ENCODE measurements at places on chromosomes 3 and 15.

DNA sequence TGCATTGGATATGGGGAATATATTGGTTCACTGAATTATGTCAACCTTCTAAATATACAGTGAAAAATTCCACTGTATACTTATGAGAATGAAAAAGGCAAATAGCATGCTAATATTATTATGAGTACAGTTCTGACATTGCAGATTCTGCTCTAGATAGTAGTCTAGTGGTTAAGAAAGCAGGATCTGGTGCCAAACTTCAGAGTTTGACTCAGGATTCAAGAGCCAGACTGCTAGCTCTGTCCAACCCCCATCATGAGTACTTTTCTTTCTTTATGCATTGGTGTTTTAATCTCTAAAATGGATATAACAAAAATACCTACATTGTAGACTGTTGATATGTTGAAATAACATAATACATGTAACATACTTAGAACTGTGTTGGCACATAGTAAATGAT lies 57.3 kb upstream of the PLSCR4 start:
- DNase-seq, result peak; percentile 51

GRCh38 chr15:62957130-62957529 lies 85.4 kb upstream of the TPM1 start:
- DNase-seq, result peak; percentile 36

DNA sequence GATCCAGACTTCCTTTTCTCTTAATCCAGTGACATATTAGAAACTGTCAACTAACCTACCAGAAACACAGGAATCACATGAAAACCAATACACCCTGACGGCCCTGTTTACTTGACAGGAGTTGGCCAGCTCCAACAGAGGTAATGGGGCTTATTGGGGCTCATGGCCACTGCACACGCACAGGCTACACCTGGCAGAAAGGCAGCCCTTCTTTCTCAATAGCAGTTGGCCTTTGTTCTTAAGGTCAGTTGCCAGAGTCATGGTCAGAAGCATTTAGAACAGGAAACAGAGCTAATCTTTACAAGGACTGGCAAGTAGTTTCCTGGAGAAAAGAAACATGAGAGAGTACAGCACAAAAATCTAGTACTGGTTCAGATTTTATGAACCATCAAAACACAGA lies 181.8 kb downstream of the MAGI1 start:
- DNase-seq, result no peak

- no peak for DNase-seq
These were observed 29.3 kb downstream of the LRRC2 start for GRCh38 chr3:46536758-46537157.

- no peak for DNase-seq
These were observed 11.6 kb downstream of the TRPC1 start for GRCh38 chr3:142735462-142735861.

GRCh38 chr3:135213822-135214221 lies 418.8 kb downstream of the EPHB1 start:
- DNase-seq, result no peak

DNA sequence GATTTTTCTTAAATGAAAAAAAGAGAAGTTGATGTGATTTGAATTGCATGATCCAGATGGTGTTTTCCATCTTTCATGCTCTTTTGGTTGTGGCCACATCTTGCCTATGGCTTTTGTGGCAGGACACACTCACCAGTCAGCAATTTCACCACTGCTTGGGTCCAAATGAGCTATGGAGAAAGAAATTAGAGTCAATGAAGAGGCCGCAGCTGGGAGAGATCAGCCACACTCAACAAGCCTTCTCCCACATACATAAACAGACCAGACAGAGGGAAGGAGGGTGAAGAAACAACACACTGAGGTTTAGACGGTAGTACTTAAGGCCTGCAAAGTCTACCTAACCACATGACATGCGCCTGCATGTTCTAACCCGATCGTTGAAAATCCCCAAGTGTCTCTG lies 110.7 kb upstream of the CDIN1 start:
- peak; percentile 84 for DNase-seq

DNA sequence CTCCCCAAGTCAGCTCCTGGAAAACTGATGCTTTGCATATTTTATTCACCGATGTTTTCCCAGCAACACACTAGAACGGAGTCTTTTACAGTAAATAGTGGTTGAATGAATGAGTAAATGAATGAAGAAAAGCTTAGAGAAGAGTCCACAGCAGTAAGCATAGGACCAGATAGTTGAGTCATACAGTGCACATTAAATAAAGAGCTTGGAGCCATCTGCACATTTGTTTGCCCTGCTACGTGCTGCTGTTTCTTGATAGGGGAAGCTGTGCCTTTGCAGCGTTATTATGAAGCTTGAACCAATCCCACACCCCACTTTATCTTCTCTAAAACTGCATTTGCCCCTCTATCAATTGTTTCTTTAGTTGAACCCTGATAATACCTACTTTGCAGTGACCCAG lies 1.2 kb downstream of the FAM98B start:
- peak; percentile 10 for DNase-seq

GRCh38 chr15:77985931-77986480 lies 91.5 kb downstream of the TBC1D2B start:
- no peak for DNase-seq

DNA sequence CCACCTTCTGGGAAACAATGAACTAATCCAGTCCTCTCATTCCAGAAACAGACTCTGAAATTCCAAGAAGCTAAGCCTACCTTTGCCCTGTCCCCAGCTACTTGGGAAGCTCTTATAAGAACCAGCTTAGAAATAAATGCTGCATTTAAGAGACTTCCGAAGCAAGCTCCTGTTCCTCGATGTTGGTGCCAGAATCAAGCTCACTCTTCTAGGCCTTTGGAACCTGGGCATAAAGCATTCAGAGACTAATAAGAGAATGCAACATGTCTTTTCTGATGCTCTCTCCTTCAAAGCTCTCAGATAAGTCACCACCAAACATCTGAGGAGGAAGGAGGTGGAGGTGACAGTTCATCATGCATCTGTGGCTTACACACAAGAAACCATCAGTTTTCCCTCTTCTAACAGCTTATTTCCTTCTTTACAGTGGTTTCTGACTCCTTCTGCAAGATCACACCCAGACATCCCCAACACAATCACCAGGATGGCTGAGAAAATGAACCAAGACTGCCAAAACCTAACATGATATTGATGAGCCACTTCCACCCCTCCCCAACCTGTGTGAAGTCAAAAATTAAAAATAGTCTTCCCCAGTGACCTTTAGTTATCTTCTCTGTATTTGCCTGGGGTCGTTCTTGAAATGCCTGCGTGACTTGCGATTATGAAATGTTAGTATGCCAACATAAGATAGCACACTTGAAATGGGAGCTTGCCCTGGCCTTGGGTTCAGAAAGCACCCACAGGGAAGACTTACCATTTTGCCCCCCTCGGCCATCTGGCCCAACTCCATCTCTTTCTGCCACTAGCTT lies 11.5 kb downstream of the ARHGEF3 start:
- no peak for DNase-seq

GRCh38 chr3:194686816-194687637 lies 1.3 kb downstream of the FAM43A start:
- peak; percentile 41 for DNase-seq

DNA sequence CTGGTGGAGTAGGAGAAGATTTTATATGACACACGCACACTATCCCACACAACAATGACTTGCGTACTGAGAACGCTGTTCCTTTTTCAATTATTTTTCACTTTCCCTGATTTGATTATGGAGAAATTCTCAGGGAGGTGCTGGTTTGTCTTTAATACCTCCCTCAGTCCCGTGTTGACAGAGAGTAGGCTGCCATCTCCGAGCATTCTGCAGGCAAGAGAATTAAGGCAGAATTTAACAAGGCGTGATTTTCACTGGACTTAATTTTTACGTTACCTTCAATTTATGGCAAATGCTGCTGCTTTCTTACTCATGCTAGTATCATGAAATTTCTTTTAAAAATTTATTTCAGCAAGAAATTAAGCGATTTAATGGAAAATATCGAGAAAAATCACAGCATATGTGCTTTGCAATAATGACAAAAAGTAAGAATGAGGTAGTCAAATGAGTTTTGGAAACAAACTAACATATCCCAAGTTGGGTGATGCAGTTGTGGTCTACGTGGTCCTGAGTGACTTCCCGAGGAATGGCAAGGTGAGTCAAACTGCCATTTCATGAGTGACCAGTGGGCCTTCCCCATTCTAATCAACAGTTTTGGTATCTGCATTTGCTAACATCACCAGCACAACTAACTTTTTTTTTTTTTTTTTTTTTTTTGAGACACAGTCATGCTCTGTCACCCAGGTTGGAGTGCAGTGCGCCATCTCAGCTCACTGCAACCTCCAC lies 16.9 kb downstream of the DNASE1L3 start:
- DNase-seq, result no peak

DNA sequence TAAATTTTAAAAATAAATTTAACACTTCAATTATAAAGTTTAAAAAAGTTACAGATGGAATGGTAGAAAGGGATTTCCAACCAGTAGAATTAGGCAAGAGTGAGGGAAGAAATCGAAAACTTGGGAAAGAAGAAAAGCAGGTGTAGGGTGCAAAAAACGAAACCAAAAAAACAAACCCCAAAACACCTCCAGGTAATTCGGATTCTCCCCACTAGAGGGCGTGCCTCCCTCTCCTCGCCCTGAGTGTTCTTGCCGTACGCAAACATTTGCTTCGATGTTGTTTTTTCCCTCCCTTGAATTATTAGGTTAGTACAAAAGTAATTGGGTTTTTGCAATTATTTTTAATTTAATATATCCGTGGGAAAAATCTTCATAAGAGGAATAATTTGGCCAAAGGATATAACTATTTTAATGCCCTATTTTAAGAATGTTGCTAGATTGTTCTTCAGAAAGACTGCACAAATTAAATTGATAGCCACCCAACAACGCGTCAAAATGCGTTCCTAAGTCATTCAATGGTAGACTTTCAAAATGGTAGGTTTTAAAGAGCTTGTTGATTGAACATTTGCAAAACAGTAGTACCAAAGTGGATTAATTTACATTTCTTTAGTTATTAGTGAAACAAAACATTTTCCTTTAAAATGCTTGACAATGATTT lies 63.7 kb downstream of the SLC30A4 start:
- peak; percentile 43 for DNase-seq

DNA sequence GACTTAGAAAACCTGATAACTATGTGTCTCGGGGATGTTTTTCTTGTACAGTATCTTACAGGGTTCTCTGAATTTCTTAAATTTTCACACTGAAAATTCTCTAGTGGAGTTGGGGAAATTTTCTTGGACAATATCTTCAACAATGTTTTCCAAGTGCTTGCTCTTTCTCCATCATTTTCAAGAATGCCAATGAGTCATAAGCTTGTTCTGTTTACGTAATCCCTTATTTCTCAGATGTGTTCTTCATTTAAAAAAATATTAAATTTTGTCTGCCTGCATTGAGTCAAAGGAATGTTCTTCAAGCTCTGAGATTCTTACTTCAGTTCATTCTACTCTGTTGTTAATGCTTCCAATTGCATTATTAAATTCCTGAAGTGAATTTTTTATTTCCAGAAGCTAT lies 21.9 kb upstream of the PLSCR2 start:
- DNase-seq, result peak; percentile 48

DNA sequence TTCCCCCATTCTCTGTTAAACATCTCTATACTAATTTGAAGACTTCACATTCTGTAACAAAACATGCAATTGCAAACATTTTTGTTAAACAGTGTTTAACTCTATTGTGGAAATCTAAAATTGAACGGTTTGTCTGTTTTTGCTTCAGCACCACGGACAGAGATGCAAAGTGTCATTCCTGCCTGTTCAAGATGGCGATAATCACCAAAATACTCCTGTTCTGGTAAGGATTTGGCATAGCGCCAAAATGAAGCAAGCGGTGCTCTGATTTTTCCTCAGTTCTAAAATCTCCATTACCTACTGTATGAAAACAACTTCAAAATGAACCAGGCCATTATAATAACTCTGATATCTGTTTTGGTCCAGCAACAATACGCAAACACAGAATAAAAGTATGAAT lies 129.7 kb upstream of the TUSC7 start:
- peak; percentile 3 for DNase-seq

GRCh38 chr3:3200632-3201212 lies 21.2 kb upstream of the CRBN start:
- DNase-seq, result peak; percentile 55

- peak; percentile 51 for DNase-seq
These were observed 70.7 kb upstream of the DCBLD2 start for GRCh38 chr3:98972155-98972554.

DNA sequence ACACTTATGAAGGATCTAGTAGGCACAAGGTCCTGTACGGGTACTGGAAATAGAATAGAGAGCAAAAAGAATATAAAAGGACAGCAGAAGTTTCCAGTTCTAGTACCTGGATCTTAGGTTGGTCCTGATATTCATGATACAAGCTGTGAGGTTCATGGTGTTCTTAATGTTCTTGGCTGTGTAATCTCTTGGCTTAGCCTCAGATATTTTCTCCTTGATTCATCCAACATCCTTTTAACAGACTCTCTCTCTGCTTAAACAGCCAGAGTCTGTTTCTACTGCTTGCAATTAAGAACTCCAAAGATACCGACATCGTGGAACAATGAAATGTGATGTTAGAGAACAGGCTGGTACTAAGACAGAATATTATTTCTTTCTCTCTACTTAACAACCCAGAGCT lies 49.9 kb downstream of the CNTN3 start:
- peak; percentile 38 for DNase-seq

DNA sequence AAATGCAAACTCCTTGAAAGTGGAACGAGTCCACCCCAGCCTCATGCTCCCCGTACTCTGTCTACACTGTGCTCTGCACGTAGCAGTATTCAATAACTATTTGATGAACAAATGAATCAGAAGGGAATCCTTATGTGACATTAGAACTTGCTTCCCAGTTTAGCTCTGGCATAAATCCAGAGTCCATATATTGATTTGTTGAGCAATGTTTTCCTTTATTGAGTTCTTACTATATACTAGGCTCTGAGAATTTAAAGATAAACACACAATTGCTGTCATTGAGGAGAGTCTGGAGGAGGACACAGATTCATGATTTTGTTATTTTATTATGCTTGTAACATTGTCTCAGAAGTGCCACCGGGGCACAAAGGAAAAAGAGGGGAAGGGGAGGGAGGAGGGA lies 71.1 kb upstream of the GATM start:
- no peak for DNase-seq

DNA sequence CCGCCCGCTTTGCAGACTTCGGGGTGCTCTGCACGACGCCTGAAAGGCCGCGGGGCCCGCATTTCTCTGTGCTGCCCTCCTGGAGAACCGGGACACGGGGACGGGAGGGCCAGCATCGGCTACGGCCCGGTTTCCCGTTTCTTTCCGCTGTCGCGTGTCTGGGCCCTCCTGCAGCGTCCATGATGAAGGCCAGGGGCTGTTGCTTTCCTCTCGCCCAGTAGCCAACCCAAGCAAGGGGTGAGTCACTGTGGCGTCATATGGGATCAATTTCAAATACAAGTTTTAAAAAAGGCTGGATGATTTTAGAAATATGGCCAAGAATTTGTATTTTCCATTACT lies 435 bp downstream of the SLC35G2 start:
- peak; percentile 78 for DNase-seq

GRCh38 chr3:154013736-154014135 lies 107.5 kb upstream of the ARHGEF26 start:
- DNase-seq, result no peak

GRCh38 chr15:60546744-60547143 lies 67.8 kb upstream of the ICE2 start:
- no peak for DNase-seq

Measured in AG08395 (cell line).